Activated CD4-positive, alpha-beta memory T cell treated with anti-CD3 and anti-CD28 coated beads for 36 hours (primary cell): ENCODE measurements at places on chromosomes 3 and 15. TPM values are rescaled to one million over a fixed set of nuclear protein-coding genes. Genes with fewer than 3 reads are reported as not detected.

Gene CCDC39
- total RNA-seq: not detected

- DNase-seq: no peak
Measured at GRCh38 chr3:191353022-191353777, 22.9 kb upstream of the UTS2B start.

Gene BNC1
- not detected for total RNA-seq

GRCh38 chr3:30751610-30752299, 142.7 kb downstream of the GADL1 start:
- DNase-seq: peak; percentile 76

GRCh38 chr15:65630760-65631159, 9.0 kb downstream of the SLC24A1 start:
- peak; percentile 33 for DNase-seq

DNA sequence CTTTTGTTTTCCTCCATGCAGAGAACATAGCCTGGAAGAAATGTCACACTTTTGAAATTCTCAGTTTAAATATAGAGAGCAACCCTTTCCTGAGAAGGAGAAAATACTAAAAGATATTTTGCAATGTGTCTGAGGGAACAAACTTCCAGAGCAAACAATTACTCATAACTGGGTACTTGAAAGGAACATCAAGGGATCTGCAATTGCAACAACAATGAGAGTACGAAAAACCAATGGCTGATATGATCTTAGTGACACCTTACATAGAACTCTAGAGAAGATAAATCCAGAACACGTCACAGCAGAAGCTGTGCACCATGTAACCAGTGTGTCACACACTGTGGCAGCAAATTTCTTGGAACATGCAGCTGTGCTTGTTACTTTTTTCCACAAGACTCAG, 14.6 kb upstream of the ARPP21 start:
- no peak for DNase-seq

Gene TPRG1
- total RNA-seq: 11.4 TPM

- DNase-seq: no peak
Measured at GRCh38 chr3:140206196-140207040, 271.4 kb downstream of the CLSTN2 start.

DNA sequence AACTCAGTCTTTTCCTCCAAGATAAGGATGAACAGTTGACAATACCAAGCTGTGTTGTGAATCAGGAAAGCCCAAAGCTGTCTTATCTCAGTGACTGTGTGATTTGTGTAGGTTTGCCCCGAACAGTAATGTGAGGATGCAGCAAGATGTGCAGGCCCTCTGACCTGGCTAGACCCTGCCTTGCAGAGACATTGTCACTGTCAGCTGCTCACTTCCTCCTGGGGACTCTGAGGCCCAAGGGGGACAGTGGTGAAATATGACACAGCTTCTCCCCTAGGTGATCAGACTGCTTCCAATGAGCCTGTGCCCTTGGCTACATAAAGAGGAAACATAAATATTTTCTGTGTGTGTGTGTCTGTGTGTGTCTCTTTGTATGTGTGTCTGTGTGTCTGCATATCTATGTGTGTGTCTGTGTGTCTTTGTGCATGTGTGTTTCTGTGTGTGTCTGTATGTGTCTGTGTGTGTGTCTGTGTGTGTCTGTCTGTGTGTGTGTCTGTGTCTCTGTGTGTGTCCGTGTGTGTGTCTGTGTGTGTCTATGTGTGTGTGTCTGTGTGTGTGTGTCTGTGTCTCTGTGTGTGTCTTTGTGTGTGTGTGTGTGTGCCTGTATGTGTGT, 21.7 kb downstream of the LRRK1 start:
- DNase-seq: no peak

GRCh38 chr3:143163562-143164100, 44.1 kb downstream of the CHST2 start:
- no peak for DNase-seq

DNA sequence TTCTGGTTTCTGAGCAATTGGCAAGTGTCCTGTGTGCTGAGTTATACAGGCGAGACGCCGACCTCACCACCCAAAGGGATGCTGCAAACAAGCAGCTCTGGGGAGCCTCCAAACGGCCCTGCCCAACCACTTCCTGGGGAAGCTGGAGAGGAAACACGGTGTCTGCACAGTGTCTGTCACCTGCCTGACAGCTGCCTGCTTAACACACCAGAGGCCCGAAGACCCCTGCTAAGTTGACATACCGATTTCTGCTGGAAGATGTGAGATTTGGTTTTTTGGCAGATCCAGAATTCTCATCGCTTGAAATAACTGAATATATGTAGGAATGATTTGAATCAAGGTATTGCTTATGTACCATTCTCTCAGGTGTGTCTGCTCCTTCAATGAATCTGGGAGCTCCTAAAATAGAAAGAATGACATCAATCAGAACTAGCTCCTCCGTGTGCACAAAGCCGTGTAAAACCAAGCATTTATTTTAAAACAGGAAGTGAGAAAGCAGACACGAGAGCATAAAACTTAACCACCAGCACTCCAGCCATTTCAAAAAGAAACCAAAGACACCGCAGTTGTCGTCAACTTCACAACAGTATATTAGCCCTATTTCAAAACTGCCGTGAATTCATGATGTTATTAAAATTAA, 27.2 kb downstream of the LRRC2 start:
- peak; percentile 87 for DNase-seq
